ENCODE measurements at places on chromosomes 4 and X. TPM values are rescaled to one million over a fixed set of nuclear protein-coding genes. Genes with fewer than 3 reads are reported as not detected.

OPRPN gene
- total RNA-seq = not detected

SRPX2 gene
- total RNA-seq = 61.9 TPM

CHST7 gene
- 33.1 TPM for total RNA-seq

S100G gene
- not detected for total RNA-seq

AR gene
- 3.5 TPM for total RNA-seq

PAGE5 gene
- not detected for total RNA-seq

GPR50 gene
- total RNA-seq = not detected

ZC4H2 gene
- 8.2 TPM for total RNA-seq

RTL9 gene
- total RNA-seq = not detected

XAGE2 gene
- not detected for total RNA-seq

ZFP42 gene
- total RNA-seq = 0.63 TPM

TRMT44 gene
- 13.1 TPM for total RNA-seq

USP17L5 gene
- not detected for total RNA-seq

MAGEB3 gene
- total RNA-seq = not detected

MAB21L2 gene
- 0.70 TPM for total RNA-seq

PLAC8 gene
- total RNA-seq = 0.18 TPM

HMGN5 gene
- 0.29 TPM for total RNA-seq

TMEM35A gene
- total RNA-seq = 8.1 TPM

PRRG3 gene
- total RNA-seq = not detected

DCAF4L1 gene
- not detected for total RNA-seq

IL21 gene
- not detected for total RNA-seq

KLHL13 gene
- total RNA-seq = 3.9 TPM

FHDC1 gene
- total RNA-seq = 0.88 TPM

IL13RA2 gene
- 0.12 TPM for total RNA-seq

SNCA gene
- total RNA-seq = 79.8 TPM

PDK3 gene
- 11.4 TPM for total RNA-seq

PRSS12 gene
- 0.53 TPM for total RNA-seq

GPRASP1 gene
- total RNA-seq = 0.58 TPM
